Camera-type eye (tissue), 1 donor: ENCODE measurements at places on chromosomes 1 and 21. TPM values are rescaled to one million over a fixed set of nuclear protein-coding genes. Genes with fewer than 3 reads are reported as not detected.

Gene SH3BGR
- total RNA-seq = 15.6 TPM

Gene CD247
- total RNA-seq = 0.77 TPM

Gene DMBX1
- total RNA-seq = 0.55 TPM

Gene OR6N1
- not detected for total RNA-seq

Gene AADACL4
- total RNA-seq = not detected

Gene LMX1A
- 9.6 TPM for total RNA-seq

Gene TFF2
- not detected for total RNA-seq

Gene IRF6
- total RNA-seq = 7.8 TPM
